ENCODE measurements at places on chromosomes 5 and 9.

DNA sequence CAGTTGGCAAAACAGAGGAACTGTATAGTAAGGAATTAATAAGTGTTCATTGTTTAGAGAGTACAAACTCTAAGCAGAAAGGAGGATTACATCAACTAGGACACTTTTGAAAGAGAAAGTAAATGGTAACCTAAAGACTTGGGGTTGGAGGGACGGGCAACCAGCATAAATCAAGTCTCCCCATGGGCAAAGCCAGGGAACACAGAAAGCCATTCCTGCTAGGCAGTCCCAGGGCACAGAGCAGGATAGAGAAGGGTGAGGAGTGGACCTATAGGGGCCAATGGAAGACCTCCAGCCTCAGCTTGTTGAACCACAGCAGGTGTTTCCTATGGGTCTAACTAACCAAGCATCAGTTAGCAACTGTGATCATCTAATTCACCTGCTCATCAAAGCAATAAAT is 9.2 kb upstream of the ERAP1 start:
- H3K27me3 ChIP-seq, result no peaks in the 10 kb centered on the region
- H3K4me1 ChIP-seq, result peaks cover 4% of the 10 kb centered on the region
- no peaks in the 10 kb centered on the region for H3K36me3 ChIP-seq
- DNase-seq, result no peak
- H3K4me3 ChIP-seq, result no peak overlapping the region

- no peaks in the 10 kb centered on the region for H3K27me3 ChIP-seq
- H3K36me3 ChIP-seq, result no peaks in the 10 kb centered on the region
- no peak overlapping the region for H3K27ac ChIP-seq
- H3K4me3 ChIP-seq, result no peak overlapping the region
Measured at GRCh38 chr5:127061956-127062355, 11.3 kb downstream of the C5orf63 start.

GRCh38 chr5:68369457-68370125 is 154.0 kb downstream of the PIK3R1 start:
- H3K4me1 ChIP-seq, result no peaks in the 10 kb centered on the region
- H3K4me3 ChIP-seq, result no peak overlapping the region
- no peak for DNase-seq

DNA sequence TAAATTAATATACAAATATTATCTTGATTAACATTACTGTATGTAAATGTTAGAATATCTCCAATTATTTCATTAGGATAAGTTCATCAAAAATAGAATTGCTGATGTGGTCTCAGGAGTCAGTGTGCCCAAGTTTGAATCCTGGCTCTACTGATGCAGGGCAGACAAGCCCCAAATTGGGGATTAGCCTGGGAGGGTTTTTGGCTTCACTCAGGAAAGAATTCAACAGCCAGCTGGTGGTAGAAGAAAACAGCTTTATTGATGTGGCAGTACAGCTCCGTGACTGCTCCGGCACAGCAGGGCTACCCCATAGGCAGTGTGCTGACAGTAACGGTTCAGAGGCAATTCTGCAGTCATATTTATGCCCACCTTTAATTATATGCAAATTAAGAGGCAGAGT is 32.5 kb downstream of the COL27A1 start:
- H3K4me1 ChIP-seq, result no peaks in the 10 kb centered on the region
- no peaks in the 10 kb centered on the region for H3K36me3 ChIP-seq
- no peak overlapping the region for H3K4me3 ChIP-seq
- no peak for DNase-seq

Data from mesendoderm (in vitro differentiated cells).